ENCODE measurements at places on chromosomes 3 and 15.
A peak's percentile ranks its signal among the peaks of the same experiment; 100 is the strongest.

DNA sequence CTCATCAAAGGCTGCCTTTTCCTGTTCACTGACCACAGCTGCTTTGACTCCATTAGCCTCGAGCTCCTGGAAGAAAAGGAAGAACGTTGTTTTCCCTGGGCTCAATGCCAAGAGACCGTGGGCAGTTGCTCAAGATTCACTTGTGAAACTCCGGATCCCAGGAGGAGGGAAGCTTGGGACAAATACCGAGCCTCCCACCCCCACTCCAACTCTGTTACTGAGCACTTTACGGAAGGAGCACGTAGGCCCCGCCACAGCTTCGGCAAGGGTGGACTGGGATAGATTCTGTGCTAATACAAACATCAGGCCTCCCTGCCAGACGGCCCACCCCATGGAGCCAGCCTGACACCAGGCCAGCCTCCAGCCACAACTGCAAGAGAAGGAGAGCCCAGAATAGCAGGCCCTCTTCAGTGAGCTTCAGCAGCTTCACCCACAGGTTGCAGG, 10.8 kb upstream of the FANCD2 start:
- no peak for DNase-seq

GRCh38 chr3:186461141-186461540, 83.0 kb downstream of the CRYGS start:
- no peak for DNase-seq

DNA sequence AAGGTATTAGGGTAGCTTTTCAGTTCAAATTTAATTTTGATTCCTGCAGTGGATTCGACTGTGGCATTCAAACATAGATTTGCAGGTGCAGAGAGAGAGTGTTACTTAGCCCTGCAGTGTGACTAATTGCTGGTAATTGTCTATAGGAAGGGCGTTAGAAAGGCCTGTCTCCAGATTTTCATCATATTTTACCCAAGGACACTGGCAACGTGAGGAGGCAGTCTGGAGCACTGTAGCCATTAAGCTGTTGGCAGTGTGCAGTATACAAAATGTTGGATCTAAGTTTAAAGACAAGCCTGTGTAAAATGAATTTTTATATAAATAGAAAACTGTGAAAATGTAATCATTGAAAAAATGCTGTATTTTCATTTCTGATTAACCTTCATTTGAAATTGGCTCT, 342.9 kb downstream of the CNTN4 start:
- DNase-seq: no peak

GRCh38 chr3:48215876-48216275, 7.4 kb upstream of the CAMP start:
- DNase-seq: no peak

- no peak for DNase-seq
Measured at GRCh38 chr3:148631124-148631903, 66.4 kb upstream of the AGTR1 start.

GRCh38 chr3:177538048-177538749, 340.9 kb upstream of the TBL1XR1 start:
- DNase-seq: no peak

GRCh38 chr3:72432246-72432645, 416.0 kb downstream of the SHQ1 start:
- no peak for DNase-seq

DNA sequence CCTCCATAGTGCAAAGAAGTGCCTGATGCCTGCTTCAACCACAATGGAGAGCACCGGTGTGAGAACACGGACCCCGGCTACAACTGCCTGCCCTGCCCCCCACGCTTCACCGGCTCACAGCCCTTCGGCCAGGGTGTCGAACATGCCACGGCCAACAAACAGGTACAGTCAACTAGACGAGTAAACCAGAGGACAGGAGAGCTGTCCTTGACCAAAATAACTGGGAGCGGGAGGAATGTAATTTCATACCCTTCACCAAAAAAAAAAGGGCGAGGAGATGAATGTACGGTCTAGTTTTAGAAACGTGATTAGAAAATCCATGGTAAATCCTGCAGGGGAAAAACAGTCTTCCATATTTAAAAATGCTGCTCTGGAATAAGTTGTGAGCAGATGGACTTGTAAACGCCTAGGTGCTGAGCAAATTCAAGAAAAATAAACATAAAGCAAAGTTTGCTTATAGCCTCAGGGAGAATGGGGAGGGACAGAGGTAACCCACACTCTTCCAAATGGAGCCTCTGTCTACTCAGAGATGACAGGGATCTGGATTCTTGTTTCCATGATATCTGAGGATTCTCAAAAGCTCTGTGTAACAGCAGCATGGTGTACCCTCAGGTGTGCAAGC, 8.4 kb downstream of the THBS1 start:
- no peak for DNase-seq

DNA sequence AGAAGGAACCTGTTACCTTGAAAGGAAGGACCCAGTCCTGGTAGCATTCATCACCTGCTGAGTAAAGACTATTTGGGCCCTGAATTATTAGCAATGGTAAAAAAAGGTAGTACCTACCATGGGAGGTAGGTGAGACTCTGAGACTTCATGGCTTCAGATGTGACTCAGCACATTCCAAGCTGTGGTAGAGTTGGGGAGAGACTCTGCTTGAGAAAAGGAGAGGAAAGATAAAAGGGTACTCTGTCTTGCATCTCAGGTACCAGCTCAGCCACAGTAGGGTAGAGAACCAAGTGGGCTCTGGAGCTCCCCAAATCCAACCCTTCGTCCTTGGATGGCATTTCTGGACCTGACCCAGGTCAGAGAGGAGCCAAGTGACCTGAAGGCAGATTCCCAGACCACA, 430.4 kb downstream of the TBL1XR1 start:
- DNase-seq: no peak

- DNase-seq: no peak
Measured at GRCh38 chr3:123421353-123422174, 27.3 kb downstream of the ADCY5 start.

GRCh38 chr3:146594843-146595482, 10.2 kb downstream of the PLSCR5 start:
- DNase-seq: no peak

GRCh38 chr3:144096016-144096415, 124.4 kb downstream of the DIPK2A start:
- DNase-seq: no peak

- no peak for DNase-seq
Measured at GRCh38 chr3:189419038-189419437, 212.2 kb upstream of the TP63 start.

- no peak for DNase-seq
Measured at GRCh38 chr15:70852501-70853317, 1.2 kb downstream of the LARP6 start.

DNA sequence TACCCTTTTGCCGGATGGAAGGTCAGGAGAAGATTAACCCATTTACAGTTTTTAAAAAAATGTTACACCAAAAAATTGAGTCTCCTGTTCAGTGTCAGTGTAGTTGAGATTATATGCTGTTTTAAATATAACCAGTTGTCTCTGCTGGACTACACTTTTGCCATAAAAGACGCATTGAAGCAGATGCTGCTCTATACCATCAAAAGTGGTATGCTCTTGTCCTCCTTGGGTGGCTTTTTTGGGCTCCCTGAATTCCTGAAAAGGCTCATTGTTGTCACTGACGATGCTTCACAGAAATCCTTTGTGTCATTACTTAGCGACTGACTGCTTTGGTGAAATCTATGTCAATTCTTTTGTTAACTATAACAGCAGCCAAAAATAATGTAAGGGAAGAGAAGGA, 133.9 kb upstream of the SKOR1 start:
- DNase-seq: no peak

DNA sequence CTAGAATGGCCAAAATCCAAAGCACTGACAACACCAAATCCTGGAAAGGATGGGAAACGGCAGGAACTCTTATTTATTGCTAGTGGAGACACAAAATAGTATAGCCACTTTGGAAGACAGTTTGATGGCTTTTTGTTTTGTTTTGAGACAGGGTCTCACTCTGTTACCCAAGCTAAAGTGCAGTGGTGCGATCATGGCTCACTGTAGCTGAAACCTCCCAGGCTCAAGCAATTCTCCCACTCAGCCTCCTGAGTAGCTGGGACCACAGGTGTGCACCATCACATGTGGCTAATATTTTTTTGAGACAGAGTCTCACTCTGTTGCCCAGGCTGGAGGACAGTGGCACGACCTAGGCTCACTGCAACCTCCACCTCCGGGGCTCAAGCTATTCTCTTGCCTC, 27.3 kb upstream of the GPR160 start:
- no peak for DNase-seq

GRCh38 chr15:98592136-98592535, 56.2 kb upstream of the IGF1R start:
- no peak for DNase-seq

DNA sequence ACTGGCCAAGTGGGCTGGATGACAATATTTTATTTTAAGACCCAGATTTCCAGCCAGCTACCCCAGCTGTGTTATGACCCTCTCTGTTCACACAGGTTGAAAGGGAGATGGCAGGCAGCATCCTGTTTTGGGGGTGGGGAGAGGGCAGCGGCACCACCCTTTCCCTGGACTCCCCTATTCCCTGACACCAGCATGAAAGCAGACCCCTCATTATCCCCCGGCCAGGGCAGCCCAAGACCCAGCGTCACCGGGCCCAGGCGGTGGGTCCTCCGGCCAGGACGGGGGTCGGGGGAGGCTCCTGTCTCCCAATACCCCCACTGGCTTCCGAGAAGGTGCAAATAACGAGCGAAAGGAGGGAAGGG, 127.6 kb upstream of the MEF2A start:
- no peak for DNase-seq

DNA sequence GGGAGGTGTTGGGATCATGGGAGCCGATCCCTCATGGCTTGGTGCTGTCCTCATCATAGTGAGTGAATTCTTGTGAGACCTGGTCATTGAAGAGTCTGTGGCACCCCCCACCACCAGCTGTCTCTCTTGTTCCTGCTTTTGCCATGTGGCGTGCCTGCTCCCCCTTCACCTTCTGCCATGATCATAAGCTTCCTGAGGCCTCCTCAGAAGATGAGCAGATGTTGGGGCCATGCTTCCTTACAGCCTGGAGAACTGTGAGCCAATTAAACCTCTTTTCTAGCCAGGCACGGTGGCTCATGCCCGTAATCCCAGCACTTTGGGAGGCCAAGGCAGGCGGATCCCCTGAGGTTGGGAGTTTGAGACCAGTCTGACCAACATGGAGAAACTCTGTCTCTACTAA, 37.0 kb upstream of the CGNL1 start:
- no peak for DNase-seq

DNA sequence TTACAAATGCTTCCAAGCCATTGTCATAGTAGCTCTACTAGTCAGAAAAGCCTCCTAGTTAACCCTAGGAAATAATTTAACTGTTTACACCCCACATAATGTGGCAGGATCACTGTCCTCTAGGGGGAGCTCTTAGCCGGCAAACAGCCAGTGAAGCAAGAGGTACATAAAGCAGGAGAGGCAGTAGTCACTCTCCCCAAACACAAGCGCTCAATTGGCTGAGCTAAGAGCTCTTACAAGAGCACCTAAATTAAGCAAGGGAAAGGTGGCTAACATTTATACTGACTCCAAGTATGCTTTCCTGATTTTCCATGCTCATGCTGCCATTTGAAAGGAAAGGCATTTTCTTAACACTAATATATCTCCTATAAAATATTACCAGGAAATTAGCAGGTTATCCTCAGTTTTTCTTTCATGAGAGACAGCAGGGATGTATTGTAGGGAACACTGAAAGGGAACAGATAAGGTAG, 37.6 kb downstream of the NCEH1 start:
- peak; percentile 26 for DNase-seq

GRCh38 chr3:152298393-152299248, 29.9 kb downstream of the MBNL1 start:
- peak; percentile 30 for DNase-seq

- DNase-seq: no peak
Measured at GRCh38 chr15:45393851-45394250, 15.5 kb upstream of the GATM start.

GRCh38 chr15:94322141-94322540, 90.8 kb downstream of the MCTP2 start:
- DNase-seq: no peak

- no peak for DNase-seq
Measured at GRCh38 chr3:48402281-48402732, 27.6 kb downstream of the PLXNB1 start.

GRCh38 chr15:51299187-51300015, 39.0 kb downstream of the CYP19A1 start:
- no peak for DNase-seq

- no peak for DNase-seq
Measured at GRCh38 chr3:33035596-33035995, 61.4 kb downstream of the GLB1 start.

GRCh38 chr3:77081240-77081661, 41.4 kb downstream of the ROBO2 start:
- DNase-seq: no peak

DNA sequence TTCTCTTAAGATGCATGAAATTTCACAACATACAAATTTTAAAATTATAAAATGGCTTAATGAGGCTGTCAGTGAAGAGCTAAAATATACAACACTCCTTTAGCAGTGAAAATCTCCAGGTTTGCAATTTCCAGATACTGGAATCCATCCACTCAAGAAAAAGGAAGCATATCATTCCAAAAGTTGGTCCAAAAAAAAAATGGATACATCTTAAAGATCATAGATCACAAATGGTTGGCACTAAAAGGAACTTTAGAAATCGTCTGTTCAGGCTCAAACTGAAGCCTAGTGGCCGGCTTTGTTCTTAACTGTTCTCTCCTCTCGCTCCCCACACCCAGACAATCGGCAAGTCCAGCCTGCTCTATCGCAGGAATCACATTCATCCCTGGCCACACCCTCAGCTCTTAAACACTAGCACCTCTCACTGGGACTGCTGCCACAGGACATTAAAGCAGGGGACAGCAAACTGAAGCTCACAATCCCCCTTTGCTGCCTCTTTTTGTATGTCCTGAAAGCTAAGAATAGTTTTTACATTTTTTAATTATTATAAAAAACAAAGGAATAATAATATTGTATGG, 130.3 kb upstream of the CDIN1 start:
- DNase-seq: no peak

Data from stimulated activated CD4-positive, alpha-beta T cell treated with anti-CD3 and anti-CD28 coated beads, TNF-alpha, amount 100 ng/mL, for 24 hours (primary cell).